ENCODE measurements at places on chromosomes 1 and 21. TPM values are rescaled to one million over a fixed set of nuclear protein-coding genes. Genes with fewer than 3 reads are reported as not detected.

Gene SLAMF6
- 10.7 TPM for total RNA-seq

Gene OLIG2
- not detected for total RNA-seq

Gene FAM43B
- not detected for total RNA-seq

DNA sequence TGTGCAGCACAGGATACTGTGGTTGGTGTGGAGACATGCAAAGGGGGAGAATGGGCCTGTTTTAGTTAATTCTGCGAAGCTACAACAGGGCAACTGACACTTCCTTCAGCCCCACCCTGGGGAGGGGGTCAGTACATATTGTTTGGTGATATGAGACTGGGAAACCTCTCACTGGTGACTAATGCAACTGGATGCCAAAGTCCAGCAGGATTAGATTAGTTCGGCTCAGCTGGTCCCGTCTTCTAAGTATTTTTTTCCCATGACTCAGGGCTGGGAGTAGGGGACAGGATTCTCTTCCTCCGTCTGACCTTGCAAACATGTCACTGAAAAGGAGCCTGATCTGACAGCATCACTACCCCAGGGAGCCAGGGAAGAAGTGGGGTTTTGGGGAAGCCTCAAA, 43.0 kb downstream of the PLXNA2 start:
- DNase-seq = peak; percentile 92

DNA sequence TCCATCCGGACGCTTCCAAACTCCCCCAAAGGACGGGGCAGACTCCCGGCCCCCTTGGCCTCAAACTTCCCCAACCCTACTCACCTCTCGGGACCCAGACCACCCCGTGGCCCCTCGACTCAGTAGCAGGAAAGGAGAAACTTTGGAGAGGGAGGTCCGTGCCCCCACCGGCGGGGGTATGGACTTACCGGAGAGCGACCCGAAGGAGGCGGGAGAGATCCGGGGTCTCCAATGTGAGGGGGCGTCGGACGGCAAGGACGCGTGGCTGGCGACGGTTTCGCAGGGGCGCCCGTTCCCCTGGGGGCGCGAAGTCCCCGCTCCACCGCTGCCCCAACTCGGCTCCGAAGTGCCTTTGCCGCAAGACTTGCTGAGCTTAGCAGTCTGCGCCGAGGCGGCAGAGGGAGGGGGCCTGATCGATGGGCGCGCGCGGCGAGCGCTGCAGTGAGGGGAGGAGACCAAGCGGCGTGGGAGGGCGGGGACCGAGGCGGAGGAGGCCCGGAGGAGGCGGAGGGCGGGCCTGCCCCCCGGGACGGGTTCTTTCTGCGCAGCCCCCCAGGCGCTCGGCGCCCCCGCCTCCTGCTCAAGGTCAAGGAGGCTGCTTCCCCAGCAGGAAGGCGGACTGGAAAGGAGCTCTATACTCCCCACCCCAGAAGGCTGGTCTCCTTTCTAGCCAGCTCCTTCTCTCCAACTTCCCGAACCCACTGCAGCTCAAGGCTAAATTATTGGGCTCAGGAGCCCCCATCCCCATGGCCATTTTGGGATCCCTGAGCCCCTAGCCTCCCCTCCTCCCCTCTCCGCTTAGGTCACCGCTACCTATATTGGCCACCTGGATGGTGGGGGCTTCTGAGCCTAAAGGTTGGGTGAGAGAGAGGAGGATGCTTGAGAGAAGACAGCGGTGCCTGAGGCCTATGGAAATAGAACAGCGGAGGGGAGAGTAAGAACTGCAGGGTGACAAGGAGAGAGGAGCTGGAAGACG, at the start of gene SYT2:
Gene SYT2 (minus strand): TSS at position 385 of the 976 bp plus-strand sequence. CDS start 104,682 bp downstream, outside the sequence.
- no peak for DNase-seq
